Fibroblast of the aortic adventitia (primary cell): ENCODE measurements at places on chromosomes 2 and 18. TPM values are rescaled to one million over a fixed set of nuclear protein-coding genes. Genes with fewer than 3 reads are reported as not detected.

Gene KATNAL2
- total RNA-seq = 2.7 and 10.4 TPM in 2 replicates

Gene IL1F10
- total RNA-seq = not detected in 2 replicates

Gene SKOR2
- not detected in 2 replicates for total RNA-seq

Gene KIF5C
- 0.09 TPM in 1 of 2 replicates, not detected in the other for total RNA-seq

Gene ASXL3
- 0.54 TPM in 1 of 2 replicates, not detected in the other for total RNA-seq

Gene MAP3K19
- total RNA-seq = not detected in 2 replicates

Gene TMEM37
- total RNA-seq = not detected in 2 replicates

- no peak for DNase-seq
Measured at GRCh38 chr18:52287151-52287550, 52.8 kb upstream of the DCC start.

- DNase-seq = peak; percentile 64
Measured at GRCh38 chr2:27369471-27370025, 590 bp downstream of the EIF2B4 start.

- DNase-seq = peak; percentile 54
Measured at GRCh38 chr2:213199871-213200270, 48.5 kb upstream of the IKZF2 start.

DNA sequence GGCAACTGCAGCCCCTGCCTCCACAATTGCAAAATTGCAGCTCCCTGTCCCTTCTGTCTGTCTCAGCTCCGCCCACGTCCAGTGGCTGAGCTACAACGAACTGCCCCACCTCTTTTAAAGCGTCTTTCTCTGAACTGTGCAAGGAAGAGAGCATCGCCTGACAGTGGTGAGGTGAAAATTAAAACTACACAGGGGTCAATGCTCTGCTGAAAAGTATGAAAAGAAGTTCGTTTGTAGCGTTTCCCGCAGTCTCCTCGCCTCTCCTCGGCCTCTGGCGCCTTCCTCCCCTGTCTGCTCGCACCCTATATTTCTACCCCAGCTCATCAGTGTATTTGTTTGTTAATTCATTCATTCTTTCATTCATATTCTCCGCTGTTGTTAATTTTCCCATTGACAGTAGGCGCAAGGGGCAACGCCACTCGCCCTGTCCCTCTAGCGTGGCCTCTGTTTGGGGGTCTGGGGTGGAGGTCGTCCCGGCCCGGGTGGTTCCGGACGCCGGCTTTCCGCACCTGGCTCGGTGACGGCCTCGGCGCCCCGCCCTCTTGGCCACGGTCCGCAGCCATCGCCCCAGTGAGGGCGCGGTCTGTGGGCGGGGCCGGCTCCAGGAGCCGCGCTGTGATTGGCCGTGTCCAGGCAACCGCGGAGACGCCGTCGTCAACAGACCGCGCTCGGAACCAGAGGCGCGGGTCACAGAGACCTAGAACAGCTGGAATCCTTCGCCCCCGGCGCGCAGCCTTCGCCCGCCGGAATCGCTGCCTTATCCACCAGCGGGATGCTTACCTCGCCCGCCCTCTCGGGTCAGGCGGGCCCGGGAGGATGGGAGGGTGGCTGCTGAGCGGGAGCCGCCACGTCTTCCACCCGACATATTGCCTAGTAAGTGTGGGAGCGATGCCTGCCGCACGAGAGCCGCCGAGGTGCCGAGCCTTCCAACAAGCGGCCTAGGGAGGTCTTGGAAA is at the start of gene VWA3B:
Gene VWA3B, plus strand, starts transcription at position 677 of the 956 bp plus-strand sequence. CDS start 5,926 bp downstream, outside the sequence.
- DNase-seq = peak; percentile 7

DNA sequence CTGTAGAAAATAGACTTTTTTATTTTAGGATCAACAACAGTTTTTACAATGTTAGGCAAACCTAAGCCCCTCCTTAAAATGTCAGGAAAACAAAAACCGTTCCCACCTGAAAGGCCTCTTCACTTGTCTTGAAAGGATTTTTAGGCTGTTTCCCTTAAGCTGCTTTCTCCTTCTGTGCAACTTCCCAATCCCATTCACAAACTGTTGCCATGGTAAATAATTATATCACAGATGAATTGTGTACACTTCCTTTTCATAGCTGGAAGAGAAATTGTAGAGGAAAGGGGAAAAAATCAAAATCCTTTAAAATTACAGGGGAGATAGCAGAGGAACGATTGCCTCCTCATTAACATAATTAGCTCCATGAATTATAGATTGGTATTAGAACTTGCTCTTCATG is 1488.0 kb upstream of the CELF4 start:
- DNase-seq = no peak

DNA sequence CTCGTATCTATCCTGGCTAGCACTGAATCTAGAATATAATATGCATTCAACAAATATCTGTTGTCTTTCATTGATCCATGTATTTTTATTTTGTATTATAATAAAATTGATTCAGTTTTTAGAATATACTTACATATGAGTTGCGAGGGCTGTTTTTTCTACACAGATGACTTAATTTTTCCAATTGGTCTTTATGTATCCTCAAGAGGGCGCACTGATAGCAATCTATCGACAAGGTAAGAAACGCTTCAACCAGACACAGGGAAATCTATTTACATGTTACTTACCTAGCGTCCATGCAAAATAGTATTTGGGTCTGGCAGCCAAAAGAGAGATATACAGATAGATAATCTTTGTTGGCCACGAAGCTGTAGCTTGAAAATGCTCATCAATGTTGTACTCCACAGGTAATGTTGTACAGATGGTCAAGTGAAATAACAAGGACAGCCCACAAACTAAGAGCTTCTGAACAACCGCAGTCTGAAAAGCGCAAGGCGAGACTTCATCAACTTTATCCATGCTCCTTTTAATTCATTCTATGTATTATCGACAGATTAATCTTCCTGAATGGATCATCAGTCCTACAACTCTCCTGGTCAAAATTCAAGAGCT is 35.5 kb upstream of the KIDINS220 start:
- peak; percentile 81 for DNase-seq

- DNase-seq = no peak
Measured at GRCh38 chr2:185979546-185980071, 241.0 kb downstream of the FSIP2 start.

- DNase-seq = no peak
Measured at GRCh38 chr18:76886112-76886511, 63.8 kb downstream of the ZNF236 start.

DNA sequence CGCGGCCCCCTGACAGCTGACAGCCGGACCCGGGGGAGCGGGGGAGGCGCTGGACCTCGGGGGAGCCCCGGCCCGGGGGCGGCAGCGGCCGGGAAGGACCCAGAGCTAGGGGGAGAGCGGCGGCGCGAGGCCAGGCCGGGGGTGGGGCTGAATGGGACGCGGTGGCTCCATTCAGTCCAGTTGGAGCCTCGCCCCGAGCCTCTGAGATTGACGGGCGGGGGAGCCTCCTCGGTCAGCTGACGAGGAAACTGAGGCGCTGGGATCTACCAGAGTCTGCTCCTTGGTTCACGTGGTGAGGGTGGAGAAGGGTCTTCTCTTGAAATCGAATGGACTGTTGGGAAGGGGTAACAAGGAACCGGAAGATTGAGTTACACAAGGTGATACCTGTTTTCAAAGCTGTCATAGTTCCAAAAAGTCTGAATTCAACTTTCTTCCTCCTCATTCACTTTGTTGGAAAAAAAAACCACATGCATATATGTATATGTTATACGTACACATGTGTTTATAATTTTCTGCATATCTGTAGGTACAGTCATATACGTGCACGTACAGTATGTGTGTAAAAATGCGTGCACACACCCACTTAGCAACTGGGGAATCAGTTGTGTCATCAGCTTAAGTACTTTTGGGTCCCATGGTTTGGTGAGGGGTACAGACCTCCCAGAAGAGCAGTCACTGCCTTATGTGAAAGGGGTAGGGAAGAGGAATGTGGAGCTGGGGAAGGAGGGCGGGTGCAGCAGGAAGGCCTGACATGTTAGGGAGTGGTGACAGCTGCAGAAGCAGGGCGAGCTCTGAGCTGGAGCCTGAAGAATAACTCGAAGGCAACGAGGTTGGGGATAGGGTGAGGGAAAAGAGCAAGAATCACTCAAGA is 628 bp downstream of the PPP1R7 start:
- peak; percentile 7 for DNase-seq

GRCh38 chr2:67036444-67036843 is 360.7 kb upstream of the ETAA1 start:
- DNase-seq = peak; percentile 36

- no peak for DNase-seq
Measured at GRCh38 chr2:54569745-54570301, 113.7 kb downstream of the SPTBN1 start.

- no peak for DNase-seq
Measured at GRCh38 chr2:29783666-29784065, 137.7 kb downstream of the ALK start.

GRCh38 chr2:160371251-160372009 is 122.2 kb downstream of the RBMS1 start:
- DNase-seq = no peak

DNA sequence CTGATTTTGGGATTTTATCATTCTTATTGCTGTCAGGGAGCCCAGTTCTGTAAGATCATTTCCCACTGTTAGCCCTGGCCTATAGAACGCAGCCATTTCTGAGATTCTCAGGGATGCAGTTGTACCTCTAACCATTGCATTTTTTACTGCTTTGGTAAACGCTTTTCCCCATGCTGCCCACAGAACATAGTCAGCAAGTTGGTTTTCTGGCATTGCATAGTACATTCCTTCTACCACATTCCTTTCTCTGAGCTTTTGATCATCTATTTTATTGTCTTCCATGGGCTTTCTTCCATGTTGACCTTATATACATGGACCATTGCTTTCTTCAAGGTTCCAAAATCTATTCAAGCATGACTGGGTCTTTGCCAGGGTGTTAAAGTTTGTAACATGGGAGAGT is 86.8 kb upstream of the ST6GAL2 start:
- DNase-seq = no peak

- peak; percentile 97 for DNase-seq
Measured at GRCh38 chr2:102061962-102062795, 70.4 kb downstream of the IL1R2 start.
